ENCODE measurements at places on chromosomes 4 and X.
A peak's percentile ranks its signal among the peaks of the same experiment; 100 is the strongest.

DNA sequence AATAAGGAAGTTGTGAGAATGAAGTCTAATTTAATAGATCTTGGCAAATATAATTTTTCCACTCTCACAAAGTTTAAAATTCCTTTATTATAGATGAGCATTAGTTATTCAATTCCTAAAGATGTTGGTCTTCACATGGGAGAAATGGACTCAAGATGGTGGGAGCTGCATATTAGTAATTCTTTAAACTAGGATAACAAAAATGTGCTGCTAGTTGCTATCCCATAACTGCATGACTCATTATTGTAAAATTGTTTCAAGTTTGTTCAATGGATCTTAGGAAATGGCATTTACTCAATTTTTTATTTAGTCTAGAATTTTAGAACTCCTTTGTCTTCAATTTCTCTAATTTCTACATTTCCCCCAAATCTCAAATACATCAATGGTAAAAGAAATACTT is 155.8 kb downstream of the ATP10D start:
- DNase-seq = peak; percentile 44

DNA sequence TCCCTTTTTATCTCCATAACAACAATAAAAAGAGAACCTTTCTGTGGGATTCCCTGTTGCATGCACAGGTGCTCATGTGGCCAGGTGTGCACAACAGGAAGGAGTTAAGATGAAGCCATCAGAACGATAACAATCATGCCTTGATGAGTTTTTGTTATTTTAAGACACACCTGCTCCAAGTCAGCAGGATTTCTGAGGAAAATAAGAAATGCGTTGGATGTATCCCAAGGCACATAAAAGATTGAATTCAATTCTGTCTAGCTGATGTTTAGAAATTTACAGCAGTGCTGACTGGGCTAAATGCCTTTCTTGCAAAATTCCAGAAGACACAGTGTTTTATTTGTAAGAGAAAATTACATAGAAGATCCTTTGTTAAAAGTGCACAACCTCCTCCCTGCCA is 1678.2 kb downstream of the ARAP2 start:
- DNase-seq = no peak

DNA sequence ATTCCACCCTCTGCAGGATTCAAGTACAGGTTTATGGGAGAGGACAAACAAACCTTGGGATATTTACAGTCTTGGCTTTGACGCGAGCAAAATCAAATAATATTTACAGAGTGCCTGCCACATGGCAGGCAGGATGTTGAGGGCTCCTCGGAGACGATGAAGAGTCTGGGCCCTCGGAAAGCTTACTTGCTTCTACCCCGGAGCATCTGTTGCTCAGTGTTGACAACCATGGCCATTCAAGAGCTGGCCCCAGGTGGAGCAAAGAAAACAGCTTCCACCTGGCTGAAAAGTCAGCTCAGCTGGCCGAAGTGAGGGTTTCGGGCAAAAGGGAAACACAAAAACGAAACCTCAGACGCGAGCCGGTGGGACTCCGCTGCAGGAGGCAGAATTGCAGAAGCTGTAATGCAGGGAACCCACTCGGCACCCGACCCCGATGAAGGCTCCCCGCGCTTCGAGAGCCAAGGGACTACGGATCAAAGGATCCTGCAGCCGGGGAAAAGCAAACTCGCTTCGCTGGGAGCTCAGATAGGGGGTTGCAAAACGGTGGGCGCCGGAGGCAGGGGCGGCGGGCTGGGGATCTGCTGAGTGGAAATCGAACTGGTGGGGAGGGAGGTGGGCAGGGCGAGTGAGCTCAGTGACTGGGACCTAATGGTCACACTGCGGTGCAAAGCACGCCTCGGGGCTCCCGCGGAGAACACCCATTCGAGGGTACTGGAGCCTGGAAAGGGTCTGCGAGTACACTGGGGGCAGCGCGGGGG is 805 bp downstream of the ATP8A1 start:
- no peak for DNase-seq

DNA sequence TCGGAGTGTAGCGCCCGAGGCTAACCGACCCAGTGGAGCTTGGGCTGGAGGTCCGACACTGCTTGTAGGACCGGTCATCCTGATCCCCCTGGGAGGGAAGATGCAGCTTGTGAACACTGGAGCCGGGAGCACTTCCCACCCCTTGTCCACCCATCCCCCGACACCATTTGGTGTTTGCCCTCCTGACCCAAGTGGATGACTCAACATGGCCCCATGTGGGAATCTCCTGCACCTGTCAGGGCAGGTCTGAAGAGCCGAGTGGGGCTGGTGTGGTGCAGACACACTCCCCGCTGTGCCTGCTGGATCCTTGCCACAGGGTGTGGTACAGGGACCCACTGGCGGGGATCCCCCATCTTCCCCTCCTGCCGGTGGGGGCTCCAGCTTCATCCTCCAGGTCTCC is 90.0 kb upstream of the AFAP1 start:
- no peak for DNase-seq

DNA sequence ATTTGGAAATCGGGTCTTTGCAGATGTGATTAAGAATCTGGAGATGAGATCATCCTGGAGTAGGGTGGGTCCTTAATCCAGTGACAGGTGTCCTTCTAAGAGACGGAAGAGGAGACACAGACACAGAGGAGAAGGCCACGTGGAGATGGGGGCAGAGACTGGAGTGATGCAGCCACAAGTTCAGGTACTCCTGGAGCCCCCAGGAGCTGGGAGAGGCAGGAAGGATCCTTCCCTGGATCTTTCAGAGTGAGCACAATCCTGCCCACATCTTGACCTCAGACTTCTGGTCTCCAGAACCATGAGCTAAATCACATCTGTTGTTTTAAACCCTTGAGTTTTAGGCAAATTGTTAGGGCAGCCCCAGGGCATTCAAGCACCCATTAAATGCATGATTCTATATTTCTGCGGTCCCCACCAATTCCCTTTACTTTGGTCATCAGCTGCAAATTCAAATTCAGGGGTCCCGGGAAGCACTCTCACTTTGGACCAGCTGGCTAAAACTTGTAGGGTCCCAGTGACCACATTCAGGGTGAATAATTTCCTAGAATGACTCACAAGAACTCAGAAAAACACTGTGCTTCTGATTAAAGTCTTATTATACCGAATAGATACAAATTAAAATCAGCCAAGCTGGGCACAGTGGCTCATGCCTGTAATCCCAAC is 12.8 kb upstream of the AKAP17A start:
- DNase-seq = no peak

- no peak for DNase-seq
Measured at GRCh38 chr4:145552181-145552822, 66.9 kb upstream of the MMAA start.

- DNase-seq = no peak
Measured at GRCh38 chr4:132642016-132642817, 506.9 kb upstream of the PCDH10 start.

DNA sequence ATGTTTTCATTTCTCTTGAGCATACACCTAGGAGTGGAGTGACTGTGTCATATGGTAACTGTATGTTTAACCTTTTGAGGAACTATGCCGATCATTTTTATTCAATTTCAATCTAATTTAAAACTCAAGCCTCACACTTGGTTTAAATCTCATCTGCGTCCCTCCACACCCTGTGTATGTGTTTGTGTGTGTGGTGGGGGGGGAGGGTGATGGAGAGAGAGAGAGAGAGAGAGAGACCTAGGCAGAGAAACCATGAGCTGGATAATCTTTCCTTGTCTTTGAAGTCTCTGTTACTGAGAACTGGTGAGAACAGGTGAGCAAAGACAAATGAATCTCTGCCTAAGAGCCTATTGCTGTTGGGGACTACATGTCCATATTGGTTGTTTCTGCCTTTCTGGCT is 105.0 kb downstream of the ARHGAP24 start:
- no peak for DNase-seq

DNA sequence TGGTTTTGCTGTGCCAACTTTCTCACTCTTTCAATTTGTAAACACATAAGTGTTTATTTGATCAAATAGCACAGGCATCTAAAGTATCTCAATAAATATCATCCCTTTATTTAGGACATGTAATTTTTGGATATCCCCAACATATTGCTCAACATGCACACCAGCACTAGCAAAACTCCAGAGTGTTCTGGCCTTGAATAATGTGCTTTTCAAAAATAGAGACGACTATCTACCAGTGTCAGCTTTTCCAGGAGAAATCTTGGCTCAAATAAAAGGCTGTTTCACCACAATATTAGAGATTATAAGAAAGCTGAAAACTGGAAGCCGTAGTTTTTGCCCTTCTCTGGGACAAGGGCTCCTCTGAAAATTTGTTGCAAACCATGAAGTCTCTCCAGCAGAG is 67.0 kb downstream of the MAOB start:
- no peak for DNase-seq

DNA sequence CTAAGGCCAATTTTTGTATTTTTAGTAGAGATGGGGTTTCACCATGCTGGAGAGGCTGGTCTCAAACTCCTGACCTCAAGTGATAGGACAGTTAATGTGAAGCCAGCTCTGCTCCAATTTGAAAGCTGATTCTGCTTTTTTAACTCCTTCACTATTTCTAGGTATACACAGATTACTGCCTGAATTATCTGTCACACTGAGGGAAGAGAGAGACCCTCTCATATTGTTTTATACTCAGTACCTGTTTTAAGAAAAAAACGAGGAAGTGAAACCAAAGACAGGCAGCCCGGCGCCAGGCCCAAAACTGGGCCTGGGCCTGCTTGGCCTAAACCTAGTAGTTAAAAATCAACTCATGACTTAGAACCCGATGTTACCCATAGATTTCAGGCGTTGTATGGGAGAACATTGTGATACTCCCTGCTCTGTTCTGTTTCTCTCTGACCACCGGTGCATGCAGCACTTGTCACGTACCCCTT is 1601.5 kb upstream of the PCDH10 start:
- no peak for DNase-seq

- no peak for DNase-seq
Measured at GRCh38 chr4:153639833-153640802, 44.0 kb upstream of the TLR2 start.

DNA sequence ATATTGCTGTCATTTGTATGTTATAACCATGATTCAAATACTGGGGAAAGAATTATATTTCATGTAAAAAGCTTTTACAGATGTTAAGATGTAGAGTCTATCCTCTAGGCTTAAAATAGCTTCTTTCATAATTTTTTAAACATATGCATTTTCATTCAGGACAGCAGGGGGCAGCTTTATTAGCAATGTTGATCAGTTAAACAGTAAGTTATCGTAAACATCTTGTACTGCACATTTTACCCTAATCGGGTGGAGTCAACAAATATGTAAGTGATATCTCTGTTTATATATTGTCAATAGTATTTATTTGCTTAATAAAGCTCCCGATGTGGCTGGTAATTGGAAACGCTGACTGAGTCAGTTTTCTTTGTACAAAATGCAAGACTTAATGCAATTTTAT is 142.5 kb upstream of the MED14 start:
- peak; percentile 31 for DNase-seq

GRCh38 chr4:101421386-101421785 is 74.1 kb upstream of the PPP3CA start:
- DNase-seq = no peak

DNA sequence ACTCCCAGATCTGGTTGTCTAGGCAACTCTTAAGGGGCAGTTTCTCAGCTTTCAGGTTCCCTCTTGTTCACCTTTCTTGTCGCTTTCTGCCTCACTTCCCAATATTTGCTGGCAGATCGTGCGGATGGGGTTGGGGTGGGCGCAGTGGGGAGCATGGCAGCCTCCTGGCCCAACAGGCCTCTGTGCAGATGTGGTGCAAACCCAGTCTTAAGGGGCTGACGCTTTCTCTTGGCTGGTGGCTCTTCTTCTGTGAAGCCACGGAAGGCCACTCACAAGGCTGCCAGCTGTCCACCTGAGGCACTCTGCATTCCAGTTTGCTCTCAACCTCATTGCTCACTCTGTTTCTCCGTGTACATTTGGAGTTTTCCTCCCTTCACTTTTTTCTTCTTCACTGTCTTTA is 61.7 kb downstream of the NBDY start:
- DNase-seq = no peak

DNA sequence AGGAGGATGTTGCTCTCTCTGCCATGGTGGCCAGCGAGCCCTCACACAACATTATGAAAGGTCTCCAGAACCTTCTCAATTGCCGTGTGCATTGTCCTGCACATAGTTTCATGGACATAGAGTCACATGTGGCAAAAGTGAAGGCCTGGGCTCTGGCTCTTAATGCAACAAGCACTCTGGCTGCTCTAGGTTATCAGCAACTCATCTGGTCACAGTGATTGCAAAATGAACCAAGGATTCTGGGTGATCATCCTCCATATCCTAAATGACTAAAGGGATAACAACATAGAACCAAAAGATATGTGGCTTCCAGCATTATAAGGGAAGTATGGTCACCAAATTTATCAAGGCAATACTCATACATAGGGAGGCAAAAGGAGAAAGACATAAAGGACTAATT is 175.2 kb downstream of the MGST2 start:
- DNase-seq = no peak

GRCh38 chrX:101550751-101551379 is 518 bp downstream of the ARMCX1 start:
- DNase-seq = peak; percentile 31

DNA sequence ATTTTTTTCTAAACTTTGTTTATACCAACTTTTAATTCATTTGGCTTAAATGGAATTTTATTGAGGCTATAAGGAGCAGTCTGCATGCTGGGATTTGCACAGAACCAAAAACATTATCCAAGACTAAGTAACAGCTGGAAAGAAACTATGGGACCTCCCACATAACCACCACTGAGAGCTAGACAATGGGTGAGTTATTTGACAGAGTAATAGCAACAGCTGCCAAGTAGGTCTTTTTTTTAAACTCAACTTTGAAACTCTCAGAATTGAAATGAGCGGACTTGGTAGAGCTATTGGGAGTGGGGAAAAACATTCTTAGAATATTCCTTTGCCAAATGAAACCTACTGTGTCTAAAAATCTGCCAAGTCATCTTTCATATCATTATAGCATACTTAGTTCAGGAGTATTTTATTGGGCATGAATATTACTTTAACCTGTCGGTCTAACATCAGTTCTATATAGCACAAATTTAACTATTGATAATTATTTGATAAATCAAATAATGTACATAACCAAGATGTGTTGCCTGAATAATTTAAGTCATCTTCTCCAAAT is 1428.0 kb downstream of the PCDH7 start:
- peak; percentile 12 for DNase-seq

DNA sequence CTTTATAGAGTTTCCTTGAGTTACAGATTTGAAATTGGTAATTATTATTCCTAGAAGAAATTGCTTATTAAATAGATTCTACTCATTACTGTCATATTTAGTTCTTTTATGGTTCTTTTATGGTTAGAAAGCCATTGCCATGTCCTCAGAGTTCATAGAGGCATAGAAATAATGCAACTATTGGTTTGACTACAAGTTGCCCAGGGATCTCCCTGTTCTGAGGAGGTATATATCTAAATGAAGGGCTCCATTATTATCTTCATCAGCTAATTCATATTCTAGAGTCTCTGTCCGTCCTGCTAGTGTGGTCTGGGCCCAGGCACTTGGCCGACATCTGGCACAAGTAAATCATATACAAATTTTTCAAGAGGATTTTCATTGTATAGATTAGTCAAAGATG is 535.7 kb downstream of the PPP4R3C start:
- DNase-seq = no peak

GRCh38 chr4:147633113-147633512 is 15.9 kb downstream of the TMEM184C start:
- peak; percentile 34 for DNase-seq
